ENCODE measurements at places on chromosomes 7 and 10. TPM values are rescaled to one million over a fixed set of nuclear protein-coding genes. Genes with fewer than 3 reads are reported as not detected.

DNA sequence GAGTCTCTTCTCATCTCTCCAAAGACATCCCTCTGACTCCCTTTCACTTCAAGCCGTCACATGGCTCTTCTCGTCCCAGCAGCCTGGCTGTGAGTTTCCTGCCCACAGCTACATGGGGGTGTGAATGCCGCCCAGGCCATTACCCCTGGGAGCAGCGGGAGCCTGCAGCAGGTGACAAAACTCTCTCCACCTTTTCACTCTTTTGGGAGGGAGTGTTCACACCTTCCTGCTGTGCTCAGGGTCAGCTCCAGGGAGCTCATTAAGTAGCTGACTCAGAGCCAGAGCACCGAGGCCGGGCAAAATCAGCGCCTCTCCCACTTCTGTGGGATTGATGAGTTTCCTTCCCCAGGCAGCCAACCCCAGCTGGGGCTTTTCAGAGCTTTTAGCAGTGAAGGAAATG lies 271.3 kb downstream of the TYW1 start:
- no peak overlapping the region for H3K4me3 ChIP-seq
- no peaks in the 10 kb centered on the region for H3K36me3 ChIP-seq
- H3K4me1 ChIP-seq, result no peaks in the 10 kb centered on the region
- DNase-seq, result no peak
- H3K27ac ChIP-seq, result no peak overlapping the region

- no peak overlapping the region for H3K27ac ChIP-seq
- no peaks in the 10 kb centered on the region for H3K27me3 ChIP-seq
- H3K4me1 ChIP-seq, result no peaks in the 10 kb centered on the region
- no peak overlapping the region for H3K4me3 ChIP-seq
- no peak for DNase-seq
- no peaks in the 10 kb centered on the region for H3K36me3 ChIP-seq
Measured at GRCh38 chr7:92750447-92750839, 85.9 kb downstream of the CDK6 start.

DNA sequence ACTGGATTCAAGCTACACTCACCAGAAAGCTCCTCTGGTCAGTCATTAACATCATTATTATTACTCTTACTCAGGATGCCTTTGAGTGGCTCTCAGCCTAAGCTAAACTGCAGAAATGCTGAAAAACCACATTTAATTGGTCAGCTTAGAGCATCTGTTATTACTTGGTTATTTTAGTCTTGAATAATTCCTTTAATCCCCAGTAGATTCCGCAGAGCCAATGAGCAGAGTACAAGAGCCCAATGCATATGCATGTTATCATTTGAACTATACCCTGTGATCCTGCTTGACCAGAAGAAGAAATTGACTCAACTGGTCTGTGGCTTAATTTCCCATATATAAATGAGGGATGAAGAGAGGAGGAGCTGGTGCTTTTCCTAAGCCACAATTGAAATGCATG lies 417.6 kb upstream of the C7orf33 start:
- H3K36me3 ChIP-seq, result no peaks in the 10 kb centered on the region
- H3K4me1 ChIP-seq, result no peaks in the 10 kb centered on the region
- H3K27me3 ChIP-seq, result no peaks in the 10 kb centered on the region

GRCh38 chr10:117014835-117015234 lies 9.8 kb upstream of the SHTN1 start:
- no peak overlapping the region for H3K4me3 ChIP-seq
- no peaks in the 10 kb centered on the region for H3K4me1 ChIP-seq
- no peaks in the 10 kb centered on the region for H3K36me3 ChIP-seq
- H3K27me3 ChIP-seq, result no peaks in the 10 kb centered on the region
- no peak overlapping the region for H3K27ac ChIP-seq

DNA sequence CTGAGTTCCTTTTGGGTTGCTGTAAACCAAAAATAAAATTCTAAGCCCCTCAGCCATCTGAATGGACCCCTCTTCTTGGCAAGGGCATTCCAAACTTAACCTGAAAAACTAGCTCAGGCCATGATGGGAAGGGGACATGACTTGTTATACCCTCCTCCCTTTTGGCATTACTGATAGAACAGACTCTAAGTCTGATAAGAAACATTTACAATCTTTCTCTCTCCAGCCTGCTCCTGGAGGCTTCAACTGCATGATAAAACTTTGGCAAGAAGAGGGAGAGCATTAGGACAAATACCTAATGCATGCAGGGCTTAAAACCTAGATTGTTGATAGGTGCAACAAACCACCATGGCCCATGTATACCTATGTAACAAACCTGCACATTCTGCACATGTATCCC lies 40.9 kb upstream of the ATOH7 start:
- H3K27me3 ChIP-seq, result no peaks in the 10 kb centered on the region
- DNase-seq, result no peak
- H3K4me1 ChIP-seq, result no peaks in the 10 kb centered on the region
- no peaks in the 10 kb centered on the region for H3K36me3 ChIP-seq

Gene GIMAP2
- total RNA-seq, result 183 TPM

Gene ZNF32
- total RNA-seq, result 25.3 TPM

DNA sequence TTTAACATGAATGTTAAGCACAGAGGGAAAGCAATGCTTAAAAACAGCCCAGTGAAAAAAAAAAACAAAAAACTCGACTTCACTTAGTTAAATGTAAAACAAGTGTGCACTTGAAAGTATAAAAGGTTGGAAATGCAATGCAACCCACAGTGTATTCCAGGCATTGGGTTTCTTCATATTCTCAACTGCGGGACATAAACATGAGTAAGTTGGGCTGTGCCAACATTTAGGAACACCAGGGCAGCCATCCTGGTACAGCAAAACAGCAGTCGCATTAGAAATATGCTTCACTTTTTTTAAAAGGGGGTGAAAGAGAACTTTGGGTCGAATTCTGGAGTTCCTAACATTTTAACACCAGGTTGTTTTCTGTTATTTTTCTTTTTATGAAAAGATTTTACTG lies 937 bp downstream of the STEAP1 start:
- H3K27ac ChIP-seq, result no peak overlapping the region
- no peaks in the 10 kb centered on the region for H3K36me3 ChIP-seq
- DNase-seq, result no peak
- H3K4me1 ChIP-seq, result peaks cover 9% of the 10 kb centered on the region
- H3K4me3 ChIP-seq, result no peak overlapping the region

GRCh38 chr10:62268399-62269114 lies at the start of gene RTKN2:
TSS of gene RTKN2 (minus strand) at chr10:62268844. CDS start at chr10:62268610, 234 bp downstream.
- DNase-seq, result peak; percentile 75
- peak within 1 kb of the TSS; percentile 87 for H3K4me3 ChIP-seq
- H3K36me3 ChIP-seq, result no peaks in the 10 kb centered on the region
- H3K4me1 ChIP-seq, result peaks cover 3% of the 10 kb centered on the region
- peaks cover 11% of the 10 kb centered on the region for H3K27me3 ChIP-seq

GRCh38 chr7:78383096-78383880 lies 584.7 kb downstream of the PHTF2 start:
- no peaks in the 10 kb centered on the region for H3K4me1 ChIP-seq
- H3K27ac ChIP-seq, result no peak overlapping the region
- H3K36me3 ChIP-seq, result no peaks in the 10 kb centered on the region
- H3K27me3 ChIP-seq, result no peaks in the 10 kb centered on the region
- DNase-seq, result no peak
- no peak overlapping the region for H3K4me3 ChIP-seq

All from T-cell (primary cell).